Myocyte (in vitro differentiated cells): ENCODE measurements at places on chromosomes 5 and 9.

GRCh38 chr5:9799606-9800005, 169.5 kb upstream of the TAS2R1 start:
- no peak for DNase-seq

DNA sequence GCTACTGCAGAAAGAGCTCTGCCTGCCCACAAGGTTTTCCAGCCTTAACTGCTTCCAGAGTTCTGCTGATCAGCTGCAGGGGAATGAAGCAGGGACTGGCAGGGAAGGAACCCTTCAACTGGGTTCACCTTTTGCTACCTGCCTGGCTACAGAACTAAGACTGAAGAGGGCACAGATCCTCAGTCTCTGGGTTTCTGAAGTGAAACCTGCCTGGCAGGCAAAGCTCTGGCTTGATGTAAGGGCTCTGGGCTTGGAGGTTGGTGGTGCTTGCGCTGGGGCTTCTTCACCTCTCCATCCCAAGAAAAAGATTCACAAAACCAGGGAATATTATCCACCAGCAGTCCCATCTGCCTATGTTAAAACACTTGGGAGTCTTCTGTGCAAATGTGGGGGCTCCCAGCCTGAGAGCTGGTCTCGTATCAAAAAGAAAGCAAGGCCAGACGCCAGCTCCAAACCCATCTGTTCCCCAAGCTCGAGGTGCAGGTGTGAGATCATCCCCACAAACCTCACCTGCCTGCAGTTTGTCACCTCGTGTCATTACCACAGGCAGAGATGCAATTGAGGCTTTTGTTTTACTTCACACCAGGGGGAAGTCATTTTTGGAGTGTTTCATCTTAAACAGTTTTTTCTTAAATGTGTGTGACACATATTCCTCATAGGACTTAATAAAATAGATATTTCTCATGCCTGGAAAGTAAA, 58.3 kb downstream of the BNC2 start:
- no peak for DNase-seq

GRCh38 chr5:165188556-165189175, 1683.2 kb downstream of the MAT2B start:
- DNase-seq: no peak

DNA sequence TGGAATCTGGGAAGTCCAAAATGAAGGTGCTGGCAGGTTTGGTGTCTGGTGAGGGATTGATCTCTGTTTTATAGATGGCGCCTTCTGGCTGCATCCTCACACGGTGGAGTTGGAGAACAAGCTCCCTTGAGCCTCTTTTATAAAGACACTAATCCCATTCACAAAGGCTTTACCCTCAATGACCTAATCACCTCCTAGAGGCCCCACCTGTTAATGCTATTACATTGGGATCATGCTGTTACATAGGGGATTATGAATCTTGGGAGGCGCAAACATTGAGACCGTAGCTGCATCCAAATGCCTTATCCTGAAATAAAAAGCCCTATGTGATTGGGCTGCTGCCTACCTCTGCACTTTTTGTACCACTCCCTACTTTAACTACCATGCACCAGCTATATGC, 197.1 kb upstream of the HMHB1 start:
- no peak for DNase-seq

DNA sequence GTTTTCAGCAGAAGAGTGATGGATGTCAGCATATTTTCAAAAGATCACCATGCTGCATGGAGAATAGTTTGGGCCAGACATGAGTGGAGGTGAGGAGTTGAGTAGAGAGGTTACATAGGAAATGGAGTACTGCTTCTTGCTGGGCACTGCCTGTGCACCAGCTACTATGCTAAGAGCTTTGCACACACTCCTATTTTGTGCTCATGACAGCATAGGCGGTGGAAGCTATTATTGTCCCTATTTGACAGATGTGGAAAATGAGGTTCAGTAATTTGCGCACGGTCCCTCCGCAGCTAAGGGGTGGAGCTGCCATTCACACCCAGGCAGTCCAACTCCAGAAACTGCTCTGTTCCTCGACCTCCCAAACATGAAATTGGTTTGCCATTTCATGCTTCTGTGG, 67.8 kb downstream of the ENTREP1 start:
- DNase-seq: peak; percentile 50

GRCh38 chr5:77852514-77853352, 76.6 kb upstream of the TBCA start:
- DNase-seq: peak; percentile 62

DNA sequence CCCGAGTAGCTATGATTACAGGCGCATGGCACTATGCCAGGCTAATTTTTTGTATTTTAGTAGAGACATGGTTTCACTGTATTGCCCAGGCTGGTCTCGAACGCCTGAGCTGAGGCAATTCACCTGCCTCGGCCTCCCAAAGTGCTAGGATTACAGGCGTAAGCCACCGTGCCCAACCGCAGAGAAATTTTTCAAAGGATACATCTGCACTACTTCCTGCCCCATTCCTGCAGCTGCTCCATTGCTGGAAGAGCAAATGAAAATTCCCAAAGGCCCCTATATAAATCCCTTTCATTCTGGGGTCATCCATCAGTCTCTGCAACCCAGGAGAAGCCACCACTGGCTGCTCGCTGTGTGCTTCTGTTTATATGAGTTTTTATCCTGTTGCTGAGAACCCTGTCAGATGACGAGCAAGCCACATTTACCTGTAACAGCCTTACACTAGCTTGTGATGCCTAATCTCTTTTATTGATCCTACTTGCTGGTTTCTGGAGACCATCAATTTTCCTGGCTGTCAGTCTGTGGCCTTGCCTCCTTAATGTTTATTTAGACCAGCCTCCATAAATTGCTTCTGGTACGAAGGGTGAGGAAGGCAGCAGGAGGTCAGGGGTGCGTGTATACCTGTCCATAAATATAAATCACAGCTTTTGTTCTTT, 925.3 kb downstream of the TLE4 start:
- no peak for DNase-seq
